Activated CD4-positive, alpha-beta T cell treated with anti-CD3 and anti-CD28 coated beads for 36 hours (primary cell): ENCODE measurements at places on chromosomes 4 and X.
A peak's percentile ranks its signal among the peaks of the same experiment; 100 is the strongest.

- DNase-seq = no peak
Measured at GRCh38 chrX:106168107-106168506, at the start of gene PWWP3B. Gene PWWP3B, plus strand, starts transcription at chrX:106168305. Its CDS starts 37,128 bp downstream, at chrX:106205433.

DNA sequence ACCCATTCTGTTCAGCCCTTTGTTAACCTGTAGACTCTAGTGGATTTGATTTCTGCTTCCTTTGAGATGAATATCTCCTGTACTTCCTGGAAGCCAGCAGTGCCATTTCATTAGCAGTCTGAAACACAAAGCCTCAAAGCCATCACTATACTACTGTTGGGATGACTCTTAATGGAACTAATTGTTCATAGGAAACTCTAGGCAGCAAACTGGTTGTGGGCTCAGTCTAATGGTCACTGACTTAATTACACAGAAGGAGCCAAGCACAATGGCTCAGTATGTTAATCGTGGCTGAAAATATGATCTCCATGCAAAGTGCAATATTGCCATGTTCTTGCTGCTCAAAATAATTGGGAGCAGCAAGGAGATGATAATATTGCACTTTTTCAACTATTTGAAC lies 262.3 kb downstream of the ARHGAP24 start:
- DNase-seq = no peak

GRCh38 chrX:23890933-23891332 lies 16.8 kb downstream of the APOO start:
- DNase-seq = no peak

DNA sequence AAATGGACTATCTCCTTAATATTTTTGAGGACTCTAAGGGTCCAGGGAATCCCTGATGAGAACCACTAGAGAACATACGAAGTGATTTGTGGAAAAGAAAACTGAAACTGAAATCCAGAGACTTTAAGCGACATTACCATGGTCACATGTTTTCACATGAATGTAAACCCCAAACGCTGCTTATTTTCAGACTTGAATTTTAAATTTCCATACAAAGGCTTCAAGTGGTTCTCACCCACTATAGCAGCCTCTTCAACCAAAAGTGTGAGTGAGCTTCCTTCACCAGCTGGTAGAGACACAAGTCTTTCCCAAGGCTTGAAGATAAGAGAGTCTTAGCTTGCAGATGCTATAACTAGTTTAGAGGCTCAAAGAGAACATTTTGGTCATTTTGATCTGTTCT lies 232.7 kb downstream of the MGST2 start:
- no peak for DNase-seq

DNA sequence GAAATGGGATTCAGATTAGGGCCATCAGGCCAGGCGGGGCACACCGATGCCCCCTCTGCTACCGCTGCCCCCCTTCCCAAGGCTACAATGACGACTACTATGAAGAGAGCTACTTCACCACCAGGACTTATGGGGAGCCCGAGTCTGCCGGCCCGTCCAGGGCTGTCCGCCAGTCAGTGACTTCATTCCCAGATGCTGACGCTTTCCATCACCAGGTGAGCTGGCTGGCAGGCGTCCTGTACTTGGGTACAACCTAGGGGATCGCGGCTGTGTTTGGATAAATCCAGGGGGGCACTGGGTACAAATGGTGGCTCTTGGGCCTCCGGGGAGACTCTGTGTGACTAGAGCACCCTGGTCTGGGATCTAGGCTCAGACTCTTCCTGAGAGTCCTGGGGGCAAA lies 1.1 kb downstream of the EMD start:
- no peak for DNase-seq

GRCh38 chr4:18192901-18193300 lies 171.3 kb upstream of the LCORL start:
- no peak for DNase-seq

DNA sequence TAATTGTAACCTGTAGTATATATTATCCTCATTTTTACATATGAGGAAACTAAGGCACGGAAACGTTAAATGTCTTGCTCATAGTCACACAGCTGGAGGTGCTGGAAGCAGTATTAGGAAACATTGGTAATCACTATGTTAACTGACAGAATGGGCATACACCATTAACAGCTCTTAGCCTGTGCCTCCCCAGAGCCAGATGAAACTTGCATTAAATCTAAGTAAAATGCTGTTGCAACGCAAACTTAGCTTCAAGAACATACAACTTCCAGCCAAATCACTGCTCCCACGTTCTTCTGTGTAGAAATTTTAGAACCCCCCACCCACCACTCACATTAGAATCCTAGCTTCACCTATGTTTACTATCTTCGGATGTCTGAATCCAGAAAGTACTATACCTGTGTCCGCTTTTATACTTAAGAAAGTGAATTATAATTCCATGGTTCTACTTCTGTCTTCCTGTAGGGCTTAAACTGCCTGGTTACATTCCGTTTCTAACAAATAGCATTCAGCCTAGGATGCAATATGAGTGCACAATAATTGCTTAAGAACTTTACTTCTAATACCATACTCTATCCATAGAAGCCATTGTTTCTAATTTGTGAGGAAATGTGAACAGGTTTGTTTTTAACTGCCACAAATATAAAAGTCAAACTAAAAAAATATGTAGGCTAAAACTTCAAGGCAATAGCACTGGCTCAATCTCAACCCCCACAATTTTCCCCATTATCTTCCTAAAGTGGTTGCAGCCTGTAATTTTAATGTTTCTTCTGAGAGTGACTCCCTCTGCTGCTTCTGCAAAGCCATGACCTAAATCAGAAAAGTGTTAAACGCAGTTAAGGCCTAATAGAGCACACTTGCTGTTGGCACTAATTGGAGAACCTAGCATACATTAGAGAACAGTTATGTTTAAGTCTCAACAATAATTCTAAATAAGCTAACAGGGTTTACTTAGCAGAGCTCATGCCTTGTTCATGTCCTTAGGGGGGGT lies 4.4 kb downstream of the UNC5C start:
- no peak for DNase-seq

DNA sequence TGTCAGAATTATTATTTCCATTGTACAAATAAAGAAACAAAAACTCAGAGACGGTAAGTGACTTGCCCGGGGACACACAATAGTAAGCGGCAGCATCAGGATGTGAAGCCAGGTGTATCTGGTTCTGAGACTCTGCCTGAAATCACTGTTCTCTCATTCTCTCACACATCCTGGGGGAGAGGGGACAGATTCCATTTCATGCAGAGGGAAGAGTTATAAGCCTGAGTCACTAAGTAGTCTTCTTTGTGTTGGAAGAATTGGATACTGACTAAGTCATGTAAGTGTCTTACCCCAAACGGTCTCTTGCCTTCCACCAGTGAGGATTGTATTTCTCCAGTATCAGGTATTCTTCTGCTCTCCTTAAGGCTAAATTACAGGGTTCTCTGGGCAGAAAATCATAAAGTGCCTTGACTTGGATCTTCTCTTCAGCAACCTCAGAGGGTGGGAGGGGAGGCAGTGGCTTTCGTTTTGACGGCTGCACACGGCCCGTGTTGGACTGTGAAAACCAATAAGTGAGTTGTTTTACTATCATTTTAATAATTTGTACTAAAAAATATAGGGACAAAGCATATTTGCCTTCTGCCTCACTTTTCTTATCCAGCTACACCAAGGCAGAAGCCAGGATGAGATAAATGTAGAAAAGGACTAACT lies 21.9 kb downstream of the TXK start:
- peak; percentile 38 for DNase-seq

DNA sequence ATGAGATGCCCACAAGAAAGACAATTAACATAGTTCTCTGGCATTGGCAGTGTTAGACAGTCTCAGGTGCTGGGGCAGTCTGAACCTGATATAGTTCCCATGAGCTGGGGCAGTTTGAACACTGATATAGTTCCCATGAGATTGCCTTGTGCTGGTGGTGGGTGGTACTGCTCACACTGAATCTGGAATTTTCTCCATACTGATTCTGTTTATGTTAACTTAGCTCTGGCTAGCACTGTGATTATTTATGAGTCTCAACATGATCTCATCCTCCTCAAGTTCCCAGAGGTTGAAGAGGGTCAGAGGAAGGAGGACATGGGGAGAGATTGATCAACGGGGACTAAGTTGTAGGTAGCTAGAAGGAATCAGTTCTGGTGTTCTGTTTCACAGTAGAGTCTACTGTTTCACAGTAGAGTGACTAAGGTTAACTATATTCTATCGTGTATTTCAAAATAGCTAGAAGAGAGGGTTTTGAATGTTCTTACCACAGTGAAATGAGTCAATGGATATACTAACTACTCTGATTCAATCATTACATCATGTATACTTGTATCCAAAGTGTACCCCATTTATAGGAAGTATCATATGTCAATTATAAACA lies 379.9 kb downstream of the ADAM29 start:
- no peak for DNase-seq

DNA sequence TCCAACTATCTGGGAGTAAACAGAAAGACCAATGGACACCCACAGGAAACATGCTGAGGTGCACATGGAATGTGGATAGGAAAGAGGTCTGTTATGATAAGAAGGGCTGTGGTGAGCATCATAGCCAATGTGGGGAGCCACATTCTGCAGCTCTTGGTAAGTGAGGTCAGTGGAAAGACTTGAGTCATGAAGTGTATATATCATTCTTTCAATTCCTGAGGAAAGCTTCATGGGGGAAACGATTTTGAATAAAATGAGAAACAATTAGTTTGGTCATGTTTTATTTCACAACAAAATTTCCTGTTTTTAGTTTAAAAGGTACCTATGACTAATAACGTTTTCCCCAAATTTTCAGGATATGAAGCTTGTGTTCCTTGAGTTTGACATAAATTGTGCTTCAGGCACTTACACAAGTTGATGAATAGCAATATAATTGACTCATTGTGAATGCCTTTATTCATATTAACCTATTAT lies 41.4 kb upstream of the RASSF6 start:
- DNase-seq = peak; percentile 23

GRCh38 chr4:118270492-118270891 lies 82.3 kb downstream of the PRSS12 start:
- no peak for DNase-seq

- no peak for DNase-seq
Measured at GRCh38 chrX:10656214-10656613, 35.8 kb upstream of the MID1 start.

DNA sequence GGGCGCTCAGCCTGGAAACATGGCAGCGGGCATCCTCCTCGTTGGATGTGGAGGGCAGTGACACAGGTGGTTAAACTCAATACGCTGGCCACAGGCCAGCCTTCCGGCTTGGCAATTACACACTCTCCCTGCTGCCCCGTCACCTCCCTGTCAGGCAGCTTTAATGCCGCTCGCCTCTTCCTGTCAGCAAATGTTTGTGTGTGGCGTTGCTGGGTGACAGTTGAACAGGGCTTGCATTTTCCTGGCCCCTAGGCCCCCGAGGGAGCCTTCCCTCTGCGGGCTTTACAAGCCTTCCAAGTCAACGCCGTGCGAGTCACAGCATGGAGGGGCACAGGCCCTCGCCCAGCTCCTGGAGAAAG lies 620.0 kb downstream of the BCOR start:
- DNase-seq = peak; percentile 40

DNA sequence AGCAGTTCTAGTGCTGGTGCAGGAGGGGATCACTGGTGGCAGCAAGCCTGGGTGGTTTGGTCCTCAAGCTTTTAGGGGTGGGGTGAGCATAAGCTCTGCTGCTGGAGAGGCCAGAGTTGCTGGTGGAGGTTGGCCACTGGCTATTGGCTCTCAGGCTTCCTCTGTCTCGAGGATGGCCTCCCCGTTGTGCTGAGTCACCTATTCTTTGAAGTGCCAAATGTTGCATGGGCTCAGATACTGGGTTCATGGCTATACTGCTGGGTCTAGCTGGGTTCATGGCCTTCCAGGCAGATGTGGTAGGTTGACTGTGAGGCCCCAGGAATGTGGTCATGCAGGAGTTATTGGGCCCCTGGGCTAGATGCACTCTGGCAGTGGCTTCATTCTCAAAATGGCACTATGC lies 466.3 kb downstream of the NAF1 start:
- no peak for DNase-seq

- DNase-seq = no peak
Measured at GRCh38 chr4:87370068-87370467, 20.9 kb downstream of the HSD17B11 start.

DNA sequence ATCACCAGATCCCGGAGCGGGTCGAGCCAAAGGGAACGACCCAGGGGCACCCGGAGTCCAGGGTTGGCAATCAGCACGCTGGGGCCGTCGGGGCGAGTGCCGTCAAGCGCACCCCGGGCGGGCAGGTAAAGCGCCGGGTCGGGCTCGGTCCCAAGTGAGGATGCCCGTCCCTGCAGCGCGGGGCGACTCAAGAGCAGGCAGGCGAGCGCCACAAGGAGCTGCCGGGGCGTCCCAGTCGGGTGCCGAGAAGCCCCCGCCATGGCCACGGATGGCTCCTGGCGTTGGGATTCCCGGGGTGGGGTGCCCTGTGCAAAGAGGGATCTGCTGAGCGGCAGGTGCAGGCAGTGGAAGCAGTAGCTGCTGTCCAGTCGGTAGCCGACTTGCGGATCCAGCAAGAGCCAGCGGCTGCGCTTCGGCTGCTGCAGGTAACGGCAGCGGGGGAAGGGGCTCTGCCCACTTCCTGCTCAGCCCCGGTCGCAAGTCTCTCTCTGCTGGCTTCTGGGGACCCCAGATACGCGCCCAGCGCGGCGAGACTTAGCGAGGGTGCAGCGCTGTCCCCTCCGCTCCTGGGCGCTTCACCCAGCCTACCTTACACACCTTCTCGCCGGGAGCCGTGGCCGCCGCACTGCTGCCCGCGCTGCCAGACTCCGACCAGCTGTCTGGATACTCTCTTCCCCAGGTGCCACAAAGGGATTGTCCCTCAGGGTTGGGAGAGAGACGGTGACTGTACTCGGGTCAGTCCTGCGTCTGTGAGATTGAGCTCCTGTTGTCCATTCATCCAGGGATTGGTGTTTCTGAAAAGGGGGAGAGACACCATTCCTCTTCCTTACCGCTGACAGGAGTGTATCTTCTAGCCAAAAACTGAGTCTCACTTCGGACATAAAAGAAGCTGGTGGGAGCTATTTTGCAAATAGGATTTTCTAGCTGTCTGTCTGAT lies at the start of gene FREM3:
TSS of gene FREM3 (minus strand) at position 260 of the 937 bp plus-strand sequence. CDS start at position 260, 0 bp downstream.
- DNase-seq = peak; percentile 14

DNA sequence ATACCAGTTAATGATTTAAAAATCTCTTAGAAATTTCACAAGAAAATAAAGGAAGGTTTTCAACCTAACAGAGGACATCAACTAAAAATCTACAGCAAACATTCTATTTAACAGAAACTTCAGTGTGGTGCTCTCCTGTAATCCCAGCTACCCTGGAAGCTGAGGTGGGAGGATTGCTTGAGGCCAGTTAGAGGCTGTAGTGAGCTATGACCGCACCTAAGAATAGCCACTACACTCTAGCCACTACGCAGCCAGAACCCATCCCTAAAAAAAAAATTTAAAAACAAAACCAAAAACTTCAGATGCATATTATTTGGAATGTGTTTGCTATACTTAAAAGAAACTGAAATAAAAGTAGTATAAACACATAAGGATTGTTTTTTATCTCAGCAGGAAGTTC lies 7.2 kb upstream of the FHIP1A start:
- DNase-seq = no peak

DNA sequence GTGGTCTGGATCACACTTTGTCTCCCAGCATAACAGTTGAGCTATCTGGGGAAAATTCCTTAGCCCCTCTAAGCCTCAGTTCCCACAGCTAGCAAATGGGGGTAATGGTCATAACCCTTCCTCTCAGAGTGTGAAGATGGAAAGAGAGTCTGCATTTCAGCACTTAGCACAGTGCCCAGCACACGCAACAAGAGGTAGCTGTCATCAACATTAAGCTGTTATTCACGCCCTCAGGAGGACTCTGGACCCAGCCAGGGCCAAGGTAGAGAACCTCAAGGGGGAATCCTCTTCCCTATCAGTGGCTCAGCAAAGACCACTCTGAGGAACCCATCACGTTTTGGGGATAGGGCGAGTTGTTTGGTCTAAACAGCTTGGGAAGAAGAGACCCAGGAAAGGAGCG lies 258.6 kb downstream of the FBXW7 start:
- no peak for DNase-seq

- peak; percentile 27 for DNase-seq
Measured at GRCh38 chrX:15334561-15334960, 762 bp downstream of the PIGA start.
